ENCODE measurements at places on chromosomes 12 and 14.

DNA sequence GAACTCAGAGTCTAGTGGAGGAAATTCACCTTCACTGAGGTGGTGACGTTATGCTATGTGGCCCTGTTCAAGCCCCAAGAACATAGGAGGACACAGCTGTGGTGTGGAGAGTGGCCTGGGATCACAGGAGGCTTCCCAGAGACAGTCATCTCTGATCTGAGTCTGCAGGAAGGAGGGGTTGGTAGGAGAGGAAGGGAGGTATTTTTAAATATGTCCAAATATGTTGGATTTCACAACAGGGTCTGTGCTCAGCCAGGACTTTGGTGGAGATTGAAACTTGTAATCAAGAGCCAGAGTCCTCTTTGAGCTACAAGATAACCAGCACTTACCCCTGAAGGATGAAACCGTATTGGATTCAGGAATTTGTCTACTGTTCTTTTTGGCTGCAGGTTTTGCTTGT lies 26.4 kb upstream of the MED13L start:
- peak; percentile 8 for DNase-seq

GRCh38 chr12:19144985-19145384 lies 15.5 kb downstream of the PLEKHA5 start:
- DNase-seq = no peak

- no peak for DNase-seq
Measured at GRCh38 chr14:60090864-60091519, 731 bp upstream of the PCNX4 start.

DNA sequence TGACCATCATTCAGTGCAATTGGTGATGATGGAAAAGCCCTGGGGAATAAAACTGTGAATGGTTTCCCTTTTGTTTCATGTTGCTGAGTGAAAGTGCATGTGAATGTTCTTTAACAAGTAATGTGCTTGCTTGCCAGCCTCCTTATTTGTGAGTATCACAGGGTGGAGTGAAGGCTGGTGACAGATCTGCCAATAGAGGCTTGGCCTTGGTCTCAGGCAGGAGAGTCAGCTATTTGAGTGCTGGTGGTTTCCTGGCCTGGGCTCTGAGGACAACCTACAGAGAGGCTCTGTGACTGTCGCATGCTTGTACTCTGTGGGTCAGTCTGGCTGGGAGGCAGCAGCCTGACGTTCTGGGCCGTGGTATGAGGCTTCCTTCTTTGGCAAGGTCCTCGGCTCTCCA lies 20.7 kb downstream of the KRT85 start:
- DNase-seq = no peak

GRCh38 chr12:4272424-4273272 lies 914 bp upstream of the CCND2 start:
- DNase-seq = peak; percentile 40
